ENCODE measurements at places on chromosomes 3 and 15.
A peak's percentile ranks its signal among the peaks of the same experiment; 100 is the strongest.

DNA sequence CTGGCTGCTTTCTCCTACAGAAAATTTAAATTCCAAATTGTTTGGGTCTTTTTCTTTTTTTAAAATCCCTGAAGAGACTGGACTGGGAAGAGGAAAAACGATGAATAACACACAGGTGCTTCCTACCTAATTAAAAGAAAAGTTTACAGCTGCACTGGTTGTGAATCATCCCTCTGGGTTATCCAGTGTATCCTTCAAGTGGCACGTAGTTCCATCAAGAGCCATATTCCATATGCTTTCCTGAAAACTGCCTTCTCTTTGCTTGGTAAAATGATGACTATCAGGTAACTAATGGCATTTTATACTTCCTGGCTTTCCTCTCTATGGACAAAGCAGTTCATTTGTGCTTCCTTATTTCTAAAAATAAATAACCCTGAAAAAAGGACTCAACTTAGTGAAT is 123.2 kb downstream of the MAGI1 start:
- no peak for DNase-seq

GRCh38 chr3:151135541-151136337 is 50.3 kb downstream of the MED12L start:
- DNase-seq = peak; percentile 67

GRCh38 chr3:37670961-37671483 is 190.7 kb upstream of the CTDSPL start:
- no peak for DNase-seq

DNA sequence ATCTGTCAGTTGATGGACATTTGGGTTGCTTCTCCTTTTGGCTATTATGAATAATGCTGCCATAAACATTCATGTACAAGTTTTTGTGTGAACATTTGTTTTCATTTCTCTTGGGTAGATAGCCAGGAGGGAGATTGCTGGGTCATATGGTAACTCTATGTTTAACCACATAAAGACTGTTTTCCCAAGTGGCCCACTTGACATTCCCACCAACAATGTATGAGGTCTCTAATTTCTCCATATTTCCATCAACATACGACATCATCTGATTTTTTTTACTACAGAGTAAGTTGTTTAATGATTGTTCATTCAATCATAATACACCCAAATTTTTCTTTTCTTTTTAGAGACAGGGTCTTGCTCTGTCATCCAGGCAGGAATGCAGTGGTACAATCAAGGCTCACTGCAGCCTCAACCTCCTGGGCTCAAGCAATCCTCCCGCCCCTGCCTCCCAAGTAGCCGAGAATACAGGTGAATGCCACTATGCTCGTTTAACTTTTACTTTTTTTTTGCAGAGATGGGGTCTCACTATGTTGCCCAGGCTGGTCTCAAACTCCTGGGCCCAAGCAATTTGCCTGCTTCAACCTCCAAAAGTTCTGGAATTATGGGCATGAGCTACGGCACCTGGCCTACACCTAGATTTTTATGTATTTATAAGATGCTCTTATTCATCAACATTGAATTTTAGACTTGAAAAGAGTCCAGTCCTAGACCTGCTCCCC is 6.8 kb downstream of the IP6K1 start:
- no peak for DNase-seq

- no peak for DNase-seq
Observed at GRCh38 chr3:130316169-130316568, 29.3 kb upstream of the COL6A5 start.

All from DMS79 (cell line).